GM23338 (cell line): ENCODE measurements at places on chromosomes 12 and 14. TPM values are rescaled to one million over a fixed set of nuclear protein-coding genes. Genes with fewer than 3 reads are reported as not detected.

The PRKD1 gene
- total RNA-seq, result 6.0 and 9.7 TPM in 2 replicates

The ZBTB25 gene
- total RNA-seq, result 8.0 and 8.9 TPM in 2 replicates

The WSB2 gene
- 53.2 and 60.8 TPM in 2 replicates for total RNA-seq

The KRT79 gene
- 0.21 TPM in 1 of 2 replicates, not detected in the other for total RNA-seq

The RIPK3 gene
- total RNA-seq, result 0.16 and 1.5 TPM in 2 replicates

The VDR gene
- total RNA-seq, result 1.1 and 1.4 TPM in 2 replicates

The CACNA2D4 gene
- 0.07 TPM in 1 of 2 replicates, not detected in the other for total RNA-seq

The NPAS3 gene
- 0.08 and 0.17 TPM in 2 replicates for total RNA-seq

The ADAMTS20 gene
- total RNA-seq, result 8.7 and 9.3 TPM in 2 replicates

The ASIC1 gene
- total RNA-seq, result 1.5 and 1.6 TPM in 2 replicates

The CIDEB gene
- 4.6 and 8.9 TPM in 2 replicates for total RNA-seq

The ZNF268 gene
- total RNA-seq, result 17.5 and 25.2 TPM in 2 replicates

The PXN gene
- 69.3 and 76.0 TPM in 2 replicates for total RNA-seq

The MYH6 gene
- total RNA-seq, result 0.03 and 0.23 TPM in 2 replicates

The CSRP2 gene
- 166 and 208 TPM in 2 replicates for total RNA-seq

The RHOF gene
- total RNA-seq, result 31.9 and 53.4 TPM in 2 replicates

The SOCS2 gene
- 20.0 and 32.4 TPM in 2 replicates for total RNA-seq

The LPAR5 gene
- total RNA-seq, result 0.38 and 0.89 TPM in 2 replicates

The B4GALNT3 gene
- total RNA-seq, result 15.8 and 31.3 TPM in 2 replicates

The ITFG2 gene
- total RNA-seq, result 17.3 and 19.8 TPM in 2 replicates

The SDS gene
- total RNA-seq, result not detected in 2 replicates
